Breast epithelium (tissue), 4 donors: ENCODE measurements at places on chromosomes 16 and 17. TPM values are rescaled to one million over a fixed set of nuclear protein-coding genes. Genes with fewer than 3 reads are reported as not detected.
A peak's percentile ranks its signal among the peaks of the same experiment; 100 is the strongest.

DNA sequence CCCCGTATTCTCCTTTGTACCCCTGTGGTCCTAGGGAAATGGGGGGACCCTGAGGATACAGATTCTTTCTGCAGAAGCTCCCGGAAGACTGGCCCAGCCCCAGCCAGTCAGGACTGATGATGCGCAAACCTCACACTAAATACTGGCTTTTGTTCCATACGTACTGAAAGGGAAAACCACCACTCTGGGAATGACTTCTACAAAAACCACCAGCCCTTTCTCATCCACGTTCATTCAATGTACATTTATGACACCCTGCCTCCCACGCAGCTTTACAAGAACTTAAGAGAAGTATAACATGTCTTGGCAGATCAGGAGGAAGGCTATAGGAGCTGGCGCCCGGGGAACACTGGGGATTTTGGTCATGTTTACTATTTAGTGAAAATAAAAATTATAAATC, 70.6 kb downstream of the MARCHF10 start:
- no peaks in the 10 kb centered on the region for H3K36me3 ChIP-seq
- H3K4me1 ChIP-seq, result no peaks in the 10 kb centered on the region
- no peak for DNase-seq
- H3K27ac ChIP-seq, result no peak overlapping the region
- H3K4me3 ChIP-seq, result no peak overlapping the region

DNA sequence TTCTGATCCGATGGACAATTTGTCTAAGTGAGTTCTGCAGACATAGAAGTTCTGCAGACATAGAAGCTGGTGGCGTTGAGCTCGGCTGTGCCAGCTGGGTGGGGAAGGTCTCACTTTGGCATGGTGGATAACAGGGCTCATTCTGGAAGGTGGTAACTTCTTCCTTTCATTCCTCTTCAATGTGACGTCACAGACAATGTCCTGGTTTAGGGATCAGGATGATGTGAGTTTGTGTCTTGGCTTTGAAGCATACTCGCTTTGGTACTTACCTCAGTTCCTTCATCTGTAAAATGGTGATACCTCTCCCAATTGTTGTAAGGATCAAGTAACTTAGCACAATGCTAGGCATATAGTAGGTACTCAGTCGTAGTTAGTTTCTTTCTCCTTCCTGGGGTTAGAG, 408.8 kb upstream of the ASIC2 start:
- no peak overlapping the region for H3K27ac ChIP-seq
- no peak overlapping the region for H3K4me3 ChIP-seq
- H3K4me1 ChIP-seq, result no peaks in the 10 kb centered on the region
- no peaks in the 10 kb centered on the region for H3K36me3 ChIP-seq

DNA sequence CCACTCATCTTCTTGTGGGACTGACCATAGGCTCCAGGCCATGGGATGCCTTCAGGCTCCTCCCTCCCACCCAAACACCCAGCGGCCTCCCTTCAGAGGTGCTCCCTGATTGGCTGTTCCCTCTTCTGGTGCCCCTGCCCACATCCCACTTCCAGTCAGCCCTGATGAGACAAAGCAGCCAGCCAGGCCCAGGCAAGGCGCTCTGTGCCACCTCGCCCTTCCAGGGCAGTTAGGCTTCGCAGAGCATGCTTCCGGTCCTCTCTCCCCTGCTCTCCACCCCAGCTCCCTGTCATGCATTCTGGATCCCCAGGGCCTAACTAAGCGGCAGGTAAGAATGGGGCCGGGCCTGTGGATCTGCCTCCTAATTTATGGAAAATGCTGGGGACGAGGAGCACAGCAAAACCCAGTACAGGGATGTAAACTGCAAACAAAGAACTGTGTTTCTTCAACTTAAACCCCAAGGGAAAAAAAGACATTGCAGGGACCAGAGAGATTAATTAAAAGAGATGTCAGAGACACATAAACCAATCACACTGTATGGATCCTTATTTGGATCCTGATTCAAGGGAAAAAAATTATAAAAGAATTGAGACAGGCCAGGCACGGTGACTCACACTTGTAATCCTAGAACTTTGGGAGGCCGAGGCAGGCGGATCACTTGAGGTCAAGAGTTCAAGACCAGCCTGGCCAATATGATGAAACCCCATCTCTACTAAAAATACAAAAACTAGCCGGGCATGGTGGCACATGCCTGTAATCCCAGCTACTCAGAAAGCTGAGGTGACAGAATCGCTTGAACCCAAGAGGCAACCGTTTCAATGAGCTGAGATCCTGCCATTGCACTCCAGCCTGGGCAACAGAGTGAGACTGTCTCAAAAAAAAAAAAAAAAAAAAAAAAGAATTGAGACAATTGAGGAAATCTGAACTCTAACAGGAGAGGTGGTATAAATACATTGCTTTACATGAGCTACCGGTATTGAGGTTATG, 26.0 kb downstream of the ZDHHC7 start:
- H3K27ac ChIP-seq, result no peak overlapping the region
- no peak for DNase-seq
- no peak overlapping the region for H3K4me3 ChIP-seq

Gene CCL14
- 54.1 TPM for total RNA-seq

Gene TEX19
- not detected for total RNA-seq

DNA sequence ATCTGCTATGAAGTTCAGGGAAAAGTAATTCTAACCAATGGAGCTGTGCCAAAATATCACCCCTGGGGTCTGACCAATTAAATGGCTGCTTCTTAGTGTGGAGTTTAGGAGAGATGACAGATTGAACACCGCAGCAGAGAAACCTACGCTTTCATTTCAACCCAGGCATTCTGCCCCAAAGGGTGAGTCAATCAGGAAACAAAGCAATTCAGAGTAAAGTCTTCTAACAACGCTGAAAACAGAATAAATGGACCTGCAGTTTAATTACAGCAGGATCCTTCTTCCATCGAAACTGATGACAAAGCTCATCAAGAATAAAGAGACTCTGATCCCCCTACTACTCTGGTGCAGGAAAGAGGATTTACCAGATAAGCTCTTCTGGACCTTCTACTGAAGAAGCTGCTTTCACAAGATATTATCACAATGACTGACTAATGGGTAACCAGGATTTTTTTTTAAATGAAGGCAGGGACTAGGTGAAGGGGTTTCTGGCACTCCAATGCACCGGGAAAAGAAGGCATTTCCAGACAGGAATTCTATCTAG, 16.7 kb downstream of the RFFL start:
- H3K27ac ChIP-seq, result no peak overlapping the region
- DNase-seq, result no peak
- H3K4me3 ChIP-seq, result no peak overlapping the region
- H3K36me3 ChIP-seq, result no peaks in the 10 kb centered on the region
- H3K27me3 ChIP-seq, result no peaks in the 10 kb centered on the region

- no peak for DNase-seq
- H3K27ac ChIP-seq, result no peak overlapping the region
- H3K27me3 ChIP-seq, result no peaks in the 10 kb centered on the region
- H3K4me1 ChIP-seq, result no peaks in the 10 kb centered on the region
- H3K4me3 ChIP-seq, result no peak overlapping the region
Measured at GRCh38 chr17:42225646-42226045, 31.4 kb upstream of the GHDC start.

DNA sequence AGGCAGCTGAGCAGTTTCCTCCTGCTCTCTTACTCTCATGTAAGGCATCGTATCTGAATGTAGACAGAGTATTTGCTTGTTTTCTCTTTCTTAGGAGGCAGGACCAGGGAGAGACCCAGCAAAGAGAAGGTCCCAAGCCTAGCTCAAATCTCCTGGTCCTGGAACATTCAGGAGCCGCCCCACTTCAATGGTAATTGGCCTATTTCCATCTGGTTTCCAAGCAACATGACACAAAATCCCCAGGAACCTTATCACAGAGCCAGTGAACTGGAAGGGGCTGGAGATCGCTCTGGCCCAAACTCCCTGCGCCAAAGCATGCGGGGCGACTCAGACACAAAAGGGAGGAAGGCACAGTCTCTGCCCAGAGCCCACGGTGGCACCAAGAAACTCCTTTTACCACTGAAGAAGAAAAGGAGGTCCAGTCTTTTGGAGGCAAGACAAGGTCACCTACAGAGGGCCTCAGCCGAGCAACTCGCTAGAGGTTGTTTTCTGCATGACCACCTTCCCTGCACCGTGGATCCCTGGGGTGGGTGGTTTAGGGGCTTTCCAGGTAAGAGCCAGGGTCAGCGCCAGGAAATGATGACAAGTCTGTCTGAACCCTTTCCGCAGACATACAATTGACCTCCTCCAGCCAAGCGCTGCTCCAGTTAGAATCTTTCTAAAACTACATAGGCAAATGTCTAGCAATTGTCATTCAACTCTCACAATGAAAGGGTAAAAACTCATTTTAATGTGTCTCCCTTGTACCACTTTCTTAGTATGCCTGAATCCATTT, 394.7 kb downstream of the SOX9 start:
- no peak overlapping the region for H3K4me3 ChIP-seq
- H3K36me3 ChIP-seq, result no peaks in the 10 kb centered on the region
- no peak overlapping the region for H3K27ac ChIP-seq
- H3K27me3 ChIP-seq, result no peaks in the 10 kb centered on the region
- no peaks in the 10 kb centered on the region for H3K4me1 ChIP-seq

DNA sequence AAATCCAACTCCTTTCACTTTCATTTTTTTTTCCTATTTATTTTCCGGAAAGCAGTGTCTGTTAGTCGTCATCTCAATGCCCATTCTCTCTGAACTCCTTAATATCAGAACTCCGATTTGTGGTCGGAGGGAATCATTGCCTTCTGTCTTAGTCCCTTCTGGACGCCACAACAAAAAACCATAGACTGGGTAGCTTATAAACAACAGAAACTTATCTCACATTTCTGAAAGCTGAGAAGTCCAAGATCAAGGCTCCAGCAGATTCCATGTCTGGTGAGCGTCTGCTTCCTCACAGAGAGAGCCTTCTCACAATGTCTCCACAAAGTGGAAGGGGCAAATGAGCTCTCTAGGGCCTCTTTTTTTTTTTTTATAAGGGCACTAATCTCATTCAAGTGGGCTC, 296.6 kb upstream of the CDH11 start:
- H3K36me3 ChIP-seq, result no peaks in the 10 kb centered on the region
- H3K27me3 ChIP-seq, result no peaks in the 10 kb centered on the region
- no peaks in the 10 kb centered on the region for H3K4me1 ChIP-seq
- no peak overlapping the region for H3K27ac ChIP-seq

- no peaks in the 10 kb centered on the region for H3K36me3 ChIP-seq
- no peaks in the 10 kb centered on the region for H3K4me1 ChIP-seq
- no peak overlapping the region for H3K27ac ChIP-seq
- DNase-seq, result no peak
Measured at GRCh38 chr16:26697807-26698206, 368.9 kb upstream of the C16orf82 start.

Gene FOXN1
- total RNA-seq, result not detected

Gene RNF222
- total RNA-seq, result not detected

Gene CHTF8
- 54.1 TPM for total RNA-seq

GRCh38 chr17:46834846-46835245, 16.4 kb upstream of the WNT3 start:
- no peak overlapping the region for H3K4me3 ChIP-seq
- no peaks in the 10 kb centered on the region for H3K36me3 ChIP-seq
- no peaks in the 10 kb centered on the region for H3K4me1 ChIP-seq
- DNase-seq, result no peak
- H3K27ac ChIP-seq, result no peak overlapping the region

- H3K4me1 ChIP-seq, result no peaks in the 10 kb centered on the region
- H3K27ac ChIP-seq, result peak overlapping the region; percentile 25
- H3K4me3 ChIP-seq, result peak overlapping the region; percentile 16
- H3K27me3 ChIP-seq, result no peaks in the 10 kb centered on the region
- H3K36me3 ChIP-seq, result no peaks in the 10 kb centered on the region
Measured at GRCh38 chr16:30185683-30186421, 2.5 kb downstream of the CORO1A start.

DNA sequence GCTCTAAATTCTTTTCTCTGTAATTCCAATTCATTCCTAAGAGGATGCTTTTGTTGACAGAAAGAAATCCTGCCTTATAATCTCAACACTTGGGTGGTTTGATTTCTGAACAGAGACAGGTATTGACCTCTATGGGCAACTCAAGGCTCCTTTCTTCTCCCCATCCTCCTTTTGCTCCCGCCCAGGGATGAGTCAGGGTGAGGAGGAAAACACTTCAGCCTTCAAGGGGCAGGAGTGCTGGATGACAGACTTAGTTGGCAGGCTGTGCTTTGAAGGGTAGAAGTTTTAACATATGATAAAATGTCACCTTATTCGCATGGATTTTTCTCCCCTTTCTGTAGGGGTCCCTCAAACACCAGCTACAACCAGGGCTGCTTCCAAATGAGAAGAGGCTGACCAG, 16.7 kb upstream of the TOM1L1 start:
- H3K4me1 ChIP-seq, result no peaks in the 10 kb centered on the region
- no peak overlapping the region for H3K27ac ChIP-seq
- DNase-seq, result no peak
- no peaks in the 10 kb centered on the region for H3K36me3 ChIP-seq

Gene ACSM5
- 61.0 TPM for total RNA-seq

DNA sequence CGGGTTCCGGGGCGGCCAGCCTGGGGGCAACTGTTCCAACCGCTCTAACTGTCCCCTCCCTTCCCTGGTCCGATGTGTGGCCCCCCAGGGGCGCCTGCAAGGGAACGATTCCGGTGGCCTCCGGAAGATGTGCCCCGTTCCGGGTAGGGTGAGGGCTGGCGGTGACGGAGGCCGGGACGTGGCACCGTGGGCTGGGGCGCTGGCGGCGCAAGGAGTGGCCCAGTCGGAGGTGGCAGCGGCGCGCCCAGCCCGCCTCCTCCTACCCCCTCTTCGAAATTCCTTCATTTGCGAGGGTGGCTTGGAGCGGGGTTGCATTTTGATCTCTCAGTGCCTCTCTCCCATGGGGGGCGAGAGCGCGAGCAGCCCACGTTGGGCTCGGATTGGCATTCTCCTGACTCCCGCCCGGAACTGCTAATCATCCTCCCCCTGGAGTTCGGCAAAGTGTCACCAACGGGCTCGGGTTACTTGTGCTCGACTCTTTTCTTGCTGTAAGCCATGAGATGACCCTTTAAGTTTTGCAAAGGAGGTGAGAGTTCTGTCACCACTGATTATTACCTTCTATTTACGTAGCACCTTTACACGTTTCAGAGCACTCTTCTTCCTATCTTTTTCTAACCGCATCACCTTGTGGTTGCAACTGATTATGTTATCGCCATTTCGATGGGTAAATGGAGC, 622 bp downstream of the NDEL1 start:
- H3K27ac ChIP-seq, result peak overlapping the region; percentile 100
- peak; percentile 64 for DNase-seq
- no peaks in the 10 kb centered on the region for H3K27me3 ChIP-seq
- no peaks in the 10 kb centered on the region for H3K4me1 ChIP-seq
- no peaks in the 10 kb centered on the region for H3K36me3 ChIP-seq
